ENCODE measurements at places on chromosomes 6 and 20. TPM values are rescaled to one million over a fixed set of nuclear protein-coding genes. Genes with fewer than 3 reads are reported as not detected.

The HLA-DRB5 gene
- not detected for polyA plus RNA-seq

The MRPL14 gene
- 70.7 TPM for polyA plus RNA-seq

The PET117 gene
- 39.0 TPM for polyA plus RNA-seq

The ZNF165 gene
- 1.6 TPM for polyA plus RNA-seq

The CST11 gene
- not detected for polyA plus RNA-seq

The PTGIS gene
- polyA plus RNA-seq = 3.2 TPM

The BTNL2 gene
- polyA plus RNA-seq = not detected

The RSPO4 gene
- polyA plus RNA-seq = 0.19 TPM

The CDH22 gene
- polyA plus RNA-seq = 2.5 TPM
